ENCODE measurements at places on chromosomes 5 and 9.

DNA sequence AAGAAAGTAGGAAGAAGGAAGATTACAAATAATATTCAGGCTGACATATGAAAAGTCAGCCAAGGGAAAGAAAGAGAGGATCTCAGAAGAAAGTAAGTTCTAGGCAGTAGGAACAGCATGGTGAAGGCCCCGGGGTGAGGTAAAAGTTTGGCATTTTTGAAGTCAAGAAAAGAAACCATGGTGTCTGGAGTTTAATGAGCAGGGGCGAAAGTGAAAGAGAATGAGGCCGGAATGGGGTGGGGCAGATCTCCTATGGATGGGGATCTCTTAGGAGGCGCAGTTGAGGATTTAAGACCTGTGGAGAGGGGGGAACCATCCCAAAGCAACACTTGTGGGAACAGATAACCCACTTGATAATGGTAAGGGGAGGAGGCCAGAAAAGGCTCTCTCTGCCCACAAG, 42.3 kb upstream of the SMAD5 start:
- no peak for DNase-seq

- no peak for DNase-seq
These were observed 127.9 kb upstream of the RASA1 start for GRCh38 chr5:87139795-87140194.

- DNase-seq, result no peak
These were observed 33.5 kb downstream of the CSNK1G3 start for GRCh38 chr5:123545506-123545905.

DNA sequence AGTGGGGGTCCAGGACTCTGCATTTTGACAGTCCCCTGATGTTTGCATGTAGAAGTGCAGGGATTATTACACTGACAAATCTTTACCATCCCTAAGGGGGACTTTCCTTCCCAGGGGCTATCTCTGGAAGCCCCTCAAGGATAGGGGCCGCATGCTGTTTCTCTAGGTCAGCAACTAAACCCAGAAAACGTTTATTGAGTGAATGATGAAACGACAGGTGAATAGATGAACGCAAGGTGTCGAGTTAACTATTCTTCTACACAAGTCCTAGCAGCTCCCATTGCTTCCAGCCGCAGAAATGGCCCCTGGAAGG, 281 bp upstream of the HSD17B4 start:
- DNase-seq, result no peak

GRCh38 chr9:113966394-113966793, 90.3 kb downstream of the ZNF618 start:
- DNase-seq, result no peak

GRCh38 chr5:107558823-107559375, 111.8 kb downstream of the EFNA5 start:
- peak; percentile 64 for DNase-seq

DNA sequence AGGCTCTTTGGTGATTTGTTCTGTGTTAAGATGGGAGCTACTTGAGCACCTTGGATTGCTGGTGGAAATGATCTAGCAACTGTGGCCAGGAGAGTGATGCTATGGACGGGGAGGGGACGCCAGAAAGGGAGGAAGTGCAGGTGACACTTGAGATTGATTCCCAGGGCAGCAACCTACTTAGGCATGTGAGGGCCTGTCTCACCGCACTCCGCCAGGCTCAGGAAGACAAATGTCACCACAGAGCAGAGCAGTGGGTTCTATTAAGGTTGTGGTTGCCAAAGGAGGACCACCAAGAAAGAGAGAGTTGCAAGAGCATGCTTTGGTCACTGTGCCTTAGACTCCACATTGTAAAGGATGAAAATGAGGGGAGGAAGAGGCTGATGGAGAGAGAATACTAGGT, 404.3 kb downstream of the IRX1 start:
- DNase-seq, result no peak

- no peak for DNase-seq
These were observed 18.6 kb downstream of the BAAT start for GRCh38 chr9:101366038-101366756.

- DNase-seq, result no peak
These were observed 203.9 kb downstream of the FBXL7 start for GRCh38 chr5:15703901-15704300.

DNA sequence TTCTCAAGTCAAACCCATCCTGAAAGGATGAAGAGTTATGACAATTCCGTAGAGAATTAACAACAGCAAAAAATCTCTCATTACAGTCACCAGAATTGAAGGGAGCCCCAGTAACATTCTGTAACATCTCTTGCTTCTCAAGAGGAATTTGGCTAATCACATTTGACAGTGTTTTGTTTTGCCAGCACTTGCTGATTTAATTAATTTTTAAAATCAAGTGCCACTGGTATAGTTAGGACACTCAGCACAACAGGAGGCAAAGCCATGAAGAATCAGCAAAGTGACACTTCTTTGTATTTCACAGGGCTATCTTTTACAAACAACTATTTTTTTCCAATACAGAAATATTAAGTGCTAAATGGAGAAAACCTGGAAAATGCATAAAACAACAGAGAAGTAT, 152.8 kb downstream of the MCTP1 start:
- no peak for DNase-seq

GRCh38 chr5:56019306-56020272, 24.8 kb upstream of the IL6ST start:
- no peak for DNase-seq

- no peak for DNase-seq
These were observed 9.2 kb upstream of the TLX3 start for GRCh38 chr5:171299851-171300250.

DNA sequence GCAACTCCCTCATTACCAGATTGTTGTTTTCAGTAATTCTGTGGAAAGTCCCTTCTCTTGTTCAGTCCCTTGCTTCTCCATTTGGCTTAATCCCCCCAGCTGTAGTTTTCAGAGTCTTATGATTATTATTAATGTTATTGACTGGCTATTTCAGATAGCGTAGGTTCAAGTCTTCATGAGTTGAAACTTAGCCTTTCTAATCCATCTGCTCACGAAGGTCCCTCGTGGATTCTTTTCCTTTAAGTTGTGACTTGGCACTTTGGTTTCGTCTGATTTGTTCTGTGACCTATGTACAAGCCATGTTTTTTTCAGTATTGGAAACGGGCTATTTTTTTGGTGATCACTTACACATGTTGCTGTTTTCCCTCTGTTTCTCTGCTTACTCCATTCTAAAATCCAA, 260.3 kb downstream of the TMEM167A start:
- DNase-seq, result no peak

- no peak for DNase-seq
These were observed 90.0 kb downstream of the PRRT1B start for GRCh38 chr9:131635285-131635684.

DNA sequence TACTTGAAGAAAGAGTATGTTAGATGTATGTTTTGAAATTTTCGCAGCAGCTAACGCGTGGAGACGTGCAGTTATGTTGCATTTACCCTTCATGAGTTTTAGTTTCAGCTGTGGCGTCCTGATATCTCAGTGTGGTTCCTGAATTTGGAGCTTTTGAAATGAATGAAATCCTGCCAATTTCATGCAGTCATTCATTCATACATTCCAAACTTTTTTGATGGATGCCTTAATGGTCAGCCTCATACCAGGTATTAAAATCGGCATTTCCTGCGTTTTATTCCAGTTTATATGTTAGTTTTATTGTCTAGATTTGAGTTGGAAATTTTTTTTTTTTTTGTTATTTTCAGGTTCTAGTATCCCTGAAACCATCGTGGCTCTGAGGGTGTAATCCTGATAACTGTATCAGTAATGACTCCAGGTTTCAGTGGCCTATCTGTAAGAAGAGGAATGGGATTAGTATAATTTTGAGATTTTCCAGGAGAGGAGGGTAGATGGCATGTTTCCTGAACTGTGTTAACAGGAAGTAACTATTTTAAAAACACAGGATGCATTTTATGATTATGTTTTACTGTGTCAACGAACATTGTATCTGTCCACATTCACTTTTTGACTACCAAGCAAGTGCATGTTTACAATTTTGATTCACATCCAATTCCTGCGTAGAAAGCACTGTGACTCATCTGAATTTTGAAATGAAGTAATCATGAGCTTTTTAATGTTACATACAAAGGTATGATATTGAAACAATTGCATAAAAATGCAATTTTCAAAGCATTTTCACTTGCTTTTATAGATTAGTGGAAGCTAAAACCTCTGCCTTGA, 1.0 kb downstream of the FOCAD start:
- no peak for DNase-seq

GRCh38 chr5:51383131-51384121, at the start of gene ISL1:
TSS of gene ISL1 (plus strand) at chr5:51383448. CDS start at chr5:51383672, 224 bp downstream.
- peak; percentile 84 for DNase-seq

DNA sequence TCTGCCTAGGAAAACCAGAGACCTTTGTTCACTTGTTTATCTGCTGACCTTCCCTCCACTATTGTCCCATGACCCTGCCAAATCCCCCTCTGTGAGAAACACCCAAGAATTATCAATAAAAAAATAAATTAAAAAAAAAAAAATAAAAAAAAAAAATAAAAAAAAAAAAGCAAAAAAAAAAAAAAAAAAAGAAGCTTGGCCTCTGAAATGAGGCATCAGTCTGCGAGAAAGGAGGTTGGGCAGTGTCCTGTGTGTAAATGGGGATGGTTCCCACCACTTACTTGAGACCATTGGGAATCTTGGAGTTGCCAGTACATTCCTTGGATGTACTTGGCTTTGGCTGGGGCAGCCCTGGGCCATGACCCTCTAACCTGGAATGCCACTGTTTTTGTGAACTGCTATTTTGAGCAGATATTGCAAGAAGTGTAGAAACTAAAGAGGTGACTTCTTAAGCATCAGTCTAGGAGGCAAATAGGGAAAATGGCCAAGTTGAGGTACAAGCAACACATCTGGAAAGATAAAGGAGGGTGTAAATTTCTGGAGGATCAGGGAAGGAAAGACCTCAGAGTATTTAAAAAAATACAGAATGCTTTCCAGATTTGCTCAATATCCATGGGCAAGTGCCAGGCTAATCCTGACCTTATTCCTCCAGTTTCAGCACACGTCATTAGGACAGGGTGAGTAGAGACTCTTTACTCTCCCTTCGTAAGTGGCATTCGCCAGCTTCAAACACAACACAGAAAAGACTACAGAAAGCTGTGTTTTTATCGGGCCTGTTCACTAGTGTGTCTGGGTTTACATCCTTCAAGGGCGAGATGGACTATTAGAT, 58.1 kb downstream of the HSPA4 start:
- no peak for DNase-seq

GRCh38 chr5:83026930-83027687, 50.1 kb downstream of the TMEM167A start:
- no peak for DNase-seq

GRCh38 chr9:16572005-16572734, 298.3 kb downstream of the BNC2 start:
- no peak for DNase-seq

GRCh38 chr9:112042244-112042638, 132.9 kb downstream of the SUSD1 start:
- DNase-seq, result no peak

GRCh38 chr9:18124760-18125159, 349.2 kb upstream of the ADAMTSL1 start:
- no peak for DNase-seq

All from NCI-H524 treated with DMSO at 0.1 percent for 48 hours (cell line).